ENCODE measurements at places on chromosomes 2 and 18. TPM values are rescaled to one million over a fixed set of nuclear protein-coding genes. Genes with fewer than 3 reads are reported as not detected.

The RTKN gene
- 105 TPM for total RNA-seq

The SERPINB5 gene
- total RNA-seq, result 0.57 TPM

The CROCC2 gene
- not detected for total RNA-seq

The RAD51AP2 gene
- not detected for total RNA-seq

The VAMP8 gene
- 84.2 TPM for total RNA-seq

The UGT1A8 gene
- total RNA-seq, result 0.09 TPM

The FHL2 gene
- 11.1 TPM for total RNA-seq

The CSRNP3 gene
- 13.6 TPM for total RNA-seq

DNA sequence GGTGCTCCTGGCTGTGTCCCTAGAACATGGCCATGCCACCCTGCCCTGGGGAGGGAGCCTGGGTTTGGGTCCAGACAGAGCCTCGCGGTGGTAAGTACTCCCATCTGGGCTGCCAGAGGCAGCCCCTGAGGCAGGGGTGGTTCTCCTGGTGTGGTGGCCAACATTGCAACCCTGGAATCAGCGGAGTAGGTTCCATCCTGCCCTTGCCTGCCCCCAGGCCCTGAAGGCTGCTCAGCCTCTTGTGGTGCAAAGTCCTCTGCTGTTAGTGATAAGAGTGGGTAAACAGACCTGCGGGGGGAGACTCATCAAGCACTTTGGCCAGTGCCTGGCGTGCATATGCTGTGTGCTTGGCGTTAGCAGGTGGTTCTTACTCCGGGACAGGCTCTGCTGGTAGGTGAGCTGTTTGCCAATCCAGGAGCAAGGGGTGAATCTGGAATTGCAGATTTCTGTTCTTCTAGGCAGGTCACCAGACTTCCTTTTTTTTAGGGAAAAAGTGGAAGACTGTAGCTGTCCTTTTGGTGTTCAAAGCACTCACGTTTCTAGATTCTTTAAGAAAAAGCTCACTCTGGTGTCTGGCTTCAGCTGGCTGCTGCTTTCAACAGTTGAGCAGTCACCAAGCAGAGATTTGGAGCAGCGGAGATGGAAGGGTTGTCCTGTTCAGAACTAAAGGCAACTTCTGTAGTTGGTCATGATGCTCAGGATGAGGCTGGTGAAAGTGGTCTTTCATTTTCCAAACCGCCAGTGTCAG lies 3.2 kb downstream of the CNNM3 start:
- DNase-seq, result peak; percentile 68

GRCh38 chr18:64436111-64436510 lies 287.2 kb upstream of the LINC00305 start:
- no peak for DNase-seq

DNA sequence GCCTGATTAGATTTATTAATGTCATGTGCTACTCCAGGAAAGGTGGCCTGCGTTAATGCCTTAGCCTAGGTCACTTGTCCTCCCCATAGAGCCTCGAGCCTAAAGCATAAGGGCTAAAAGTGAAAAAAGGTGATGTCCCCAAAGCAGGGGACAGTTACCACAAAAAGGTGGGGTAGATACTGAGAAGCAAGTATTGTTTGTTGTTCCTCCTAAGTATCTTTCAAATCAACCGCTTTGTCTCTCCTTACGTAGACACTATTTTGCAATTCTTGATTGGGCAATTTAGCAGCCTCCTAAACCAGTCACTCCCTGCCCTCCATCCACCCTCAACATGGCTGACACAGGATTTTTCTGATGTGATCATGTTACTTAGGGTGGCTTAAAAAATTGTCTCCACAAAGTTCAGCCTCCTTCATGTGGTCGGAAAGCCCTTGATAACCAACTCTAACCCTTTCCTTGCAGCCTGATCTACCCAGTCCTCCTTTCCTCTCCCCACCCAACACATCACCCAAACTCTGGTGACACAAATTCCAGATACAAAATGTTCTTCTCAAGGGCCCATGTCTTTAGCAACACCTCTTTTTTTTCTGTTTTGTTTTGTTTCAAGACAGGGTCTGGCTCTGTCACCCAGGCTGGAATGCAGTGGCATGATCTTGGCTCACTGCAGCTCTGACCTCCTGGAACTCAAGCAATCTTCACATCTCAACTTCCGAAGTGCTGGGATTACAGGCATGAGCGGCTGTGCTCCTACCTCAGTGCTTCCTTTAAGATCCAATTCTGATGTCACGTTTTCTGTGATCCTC lies 6.9 kb downstream of the INHA start:
- DNase-seq, result no peak

- DNase-seq, result peak; percentile 66
Measured at GRCh38 chr2:148829618-148830017, 45.4 kb upstream of the KIF5C start.

DNA sequence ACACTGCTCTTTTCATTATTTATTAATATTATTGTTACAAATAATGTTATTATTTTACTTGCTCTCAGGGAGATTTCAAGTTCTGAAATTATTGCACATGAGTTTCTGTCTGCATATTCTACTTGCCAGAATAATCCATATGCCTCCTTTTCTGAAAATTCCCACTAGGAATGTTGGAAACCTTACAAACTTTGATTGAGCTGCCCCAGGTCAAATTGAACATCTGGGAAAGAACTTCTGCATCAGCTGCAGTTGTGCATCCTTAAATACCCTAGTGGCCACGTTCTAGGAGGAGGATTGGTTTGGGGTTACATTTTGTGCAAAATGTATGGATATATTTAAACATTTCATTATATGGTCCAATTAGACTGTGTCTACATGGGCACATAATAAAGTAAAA lies 1302.7 kb upstream of the PIK3C3 start:
- DNase-seq, result no peak

- DNase-seq, result no peak
Measured at GRCh38 chr2:180655842-180656454, 324.5 kb upstream of the UBE2E3 start.

DNA sequence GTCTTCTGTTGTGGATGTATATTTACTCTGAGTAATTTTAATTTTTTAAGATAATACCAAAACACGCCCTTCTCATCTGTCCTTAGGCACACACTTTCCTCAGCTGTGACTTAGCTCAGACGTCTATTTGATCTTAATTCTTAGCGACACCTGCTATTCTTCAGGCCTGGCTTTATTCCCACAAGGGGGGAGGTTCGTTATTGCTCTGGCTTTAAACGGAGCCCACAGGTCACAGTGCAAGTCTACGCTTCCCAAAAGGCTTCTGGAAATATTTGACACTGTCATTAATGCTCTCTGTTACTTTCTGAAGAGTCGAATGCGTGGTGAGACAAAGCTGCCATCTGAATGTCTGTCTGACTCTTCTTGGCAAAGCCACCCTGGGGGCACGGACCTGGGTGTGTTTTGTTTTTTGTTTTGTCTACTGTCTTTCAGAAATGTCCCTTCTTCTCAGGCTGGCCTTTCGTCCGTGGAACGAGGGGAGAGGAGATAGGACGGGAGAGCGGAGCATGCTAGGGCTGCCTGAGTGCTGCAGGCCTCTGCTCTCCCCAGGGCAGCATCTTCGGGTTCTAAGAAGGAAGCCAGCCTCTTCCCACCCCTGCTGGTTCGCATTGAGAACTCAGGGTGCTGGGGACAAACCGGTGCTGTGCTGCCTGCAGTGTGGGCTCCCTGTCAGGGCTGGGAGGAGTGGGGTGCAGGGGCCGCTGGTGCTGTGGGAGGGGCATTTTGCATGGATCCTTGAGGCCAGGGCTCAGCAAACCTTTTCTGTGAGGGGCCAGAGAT lies 61.9 kb downstream of the ASAP2 start:
- DNase-seq, result no peak

- peak; percentile 69 for DNase-seq
Measured at GRCh38 chr2:98280376-98281102, 65.7 kb upstream of the CNGA3 start.
